Stimulated activated CD4-positive, alpha-beta T cell treated with anti-CD3 and anti-CD28 coated beads, Interleukin-1b, Interleukin-23, amount 100 ng/mL, for 1 hour (primary cell): ENCODE measurements at places on chromosomes 5 and 9.

GRCh38 chr5:138508958-138509357 lies 34.1 kb downstream of the ETF1 start:
- no peak for DNase-seq

- no peak for DNase-seq
Observed at GRCh38 chr9:38437193-38437823, 13.1 kb upstream of the IGFBPL1 start.

DNA sequence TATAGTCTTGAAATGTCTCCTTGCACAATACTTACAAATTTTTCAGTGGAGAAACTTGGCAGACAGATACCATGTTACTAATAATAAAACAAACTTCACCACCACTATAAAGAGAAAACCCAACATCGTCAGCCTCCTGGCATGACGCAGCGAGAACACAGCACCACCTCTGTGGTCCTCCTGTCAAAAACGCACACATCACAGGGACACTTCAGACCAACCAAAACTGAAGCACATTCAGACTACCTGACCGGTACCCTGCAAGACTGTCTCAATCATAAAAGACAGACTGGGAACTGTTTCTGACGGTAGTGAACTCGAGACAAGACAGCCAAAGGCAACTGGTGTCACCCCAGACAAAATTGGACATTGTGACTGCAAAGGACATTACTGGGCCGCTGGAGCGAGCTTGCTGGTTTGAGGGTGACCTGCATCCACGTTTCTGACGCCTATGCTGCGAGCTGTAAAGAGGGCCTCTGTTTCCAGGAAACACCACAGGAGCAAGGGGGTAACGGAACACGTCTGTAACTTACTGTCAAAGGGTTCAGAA lies 34.4 kb downstream of the NSUN2 start:
- no peak for DNase-seq

DNA sequence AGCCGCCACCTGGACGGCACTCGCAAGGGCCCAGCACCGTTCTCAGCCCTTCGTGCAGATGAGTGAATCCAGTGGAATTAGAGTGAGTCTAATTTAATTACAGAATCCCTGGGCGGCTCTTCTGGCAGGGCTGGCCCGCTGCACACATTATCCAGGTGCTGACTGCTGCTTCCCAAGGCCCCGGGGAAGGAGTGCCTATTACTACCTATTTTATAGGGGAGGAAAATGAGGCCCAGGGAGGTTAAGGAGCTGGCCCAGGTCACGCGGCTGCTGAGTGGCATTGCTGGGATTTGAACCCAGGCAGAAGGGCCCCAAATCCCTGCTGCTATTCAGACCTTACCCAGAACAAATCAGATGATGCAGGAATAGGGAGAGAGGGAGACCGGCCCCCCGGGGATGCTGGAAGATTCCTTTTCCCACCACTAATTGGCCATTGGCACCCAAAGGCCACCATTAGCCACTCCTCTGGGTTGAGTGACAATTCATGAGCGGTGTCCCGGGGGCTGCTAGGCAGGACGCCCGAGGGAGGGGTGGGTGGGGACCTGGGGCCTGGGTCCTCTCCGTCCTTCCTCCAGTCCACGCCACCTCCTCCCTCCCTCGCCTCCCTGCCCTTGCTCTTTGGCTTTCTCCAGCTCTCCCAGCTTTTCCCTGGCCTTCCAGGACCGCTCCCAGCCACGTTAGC lies 10.3 kb upstream of the QRFP start:
- no peak for DNase-seq

DNA sequence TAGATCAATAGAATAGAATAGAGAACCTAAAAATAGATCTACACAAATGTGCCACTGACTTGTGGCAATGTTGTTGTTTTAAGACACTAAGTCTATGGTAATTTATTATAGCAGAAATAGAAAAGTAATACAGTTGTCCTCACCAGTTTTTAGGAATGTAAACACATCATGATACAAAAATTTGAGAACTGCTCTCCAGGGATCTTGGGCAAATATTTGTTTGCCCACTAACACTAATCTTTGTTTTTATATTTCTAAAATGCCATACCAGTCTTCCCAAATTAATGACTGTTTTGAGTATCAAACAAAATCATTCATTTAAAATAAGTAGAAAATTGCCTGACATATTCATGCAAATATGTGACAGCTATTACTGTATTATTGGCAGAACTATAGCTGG lies 297.6 kb downstream of the BRINP1 start:
- no peak for DNase-seq

DNA sequence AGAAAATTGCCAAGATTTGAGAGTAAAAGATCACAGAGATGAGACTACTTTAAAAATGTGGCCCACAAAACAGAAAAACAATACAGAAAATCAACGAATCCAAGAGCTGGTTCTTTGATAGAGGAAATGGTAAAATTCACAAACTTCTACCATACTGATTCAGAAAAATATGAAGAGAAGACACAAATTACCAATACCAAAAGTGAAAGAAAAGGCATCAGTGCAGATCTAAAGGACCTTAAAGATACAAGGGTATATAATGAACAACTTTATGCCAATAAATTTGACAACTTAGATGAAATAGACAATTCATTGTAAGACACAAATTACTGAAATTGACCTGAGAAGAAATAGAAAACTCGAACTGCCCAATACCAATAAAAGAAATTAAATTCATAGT lies 24.4 kb upstream of the SLC1A1 start:
- DNase-seq: no peak

DNA sequence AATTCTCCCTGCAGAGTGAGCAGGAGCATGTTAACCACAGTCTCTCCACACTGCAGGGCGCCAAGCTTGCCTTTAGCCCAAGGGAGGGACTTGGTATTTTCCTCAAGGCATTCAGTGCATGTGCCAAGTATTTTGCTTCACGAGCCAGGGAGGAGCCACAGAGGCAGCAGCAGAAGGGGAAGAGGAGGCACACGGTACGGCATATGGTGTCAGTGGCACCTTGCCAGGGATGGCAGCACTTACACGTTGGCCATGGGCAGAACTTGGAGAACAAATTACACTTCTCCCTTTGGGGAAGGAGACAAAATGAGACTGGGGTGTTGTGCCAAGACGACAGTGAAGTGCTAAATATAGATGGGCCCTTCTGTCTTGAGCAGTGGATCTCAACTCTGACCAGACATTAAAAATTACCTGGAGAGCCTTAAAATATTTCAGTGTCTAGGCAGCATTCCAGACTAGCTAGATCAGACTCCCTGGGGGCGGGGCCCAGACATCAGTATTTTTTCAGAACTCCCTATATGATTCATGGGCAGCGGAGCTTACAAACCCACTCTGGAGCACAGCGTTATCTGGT lies 155.8 kb downstream of the DRD1 start:
- no peak for DNase-seq
